ENCODE measurements at places on chromosomes 13 and 19. TPM values are rescaled to one million over a fixed set of nuclear protein-coding genes. Genes with fewer than 3 reads are reported as not detected.

GRCh38 chr13:36520111-36520510 is 87.8 kb downstream of the CCNA1 start:
- DNase-seq: no peak

DNA sequence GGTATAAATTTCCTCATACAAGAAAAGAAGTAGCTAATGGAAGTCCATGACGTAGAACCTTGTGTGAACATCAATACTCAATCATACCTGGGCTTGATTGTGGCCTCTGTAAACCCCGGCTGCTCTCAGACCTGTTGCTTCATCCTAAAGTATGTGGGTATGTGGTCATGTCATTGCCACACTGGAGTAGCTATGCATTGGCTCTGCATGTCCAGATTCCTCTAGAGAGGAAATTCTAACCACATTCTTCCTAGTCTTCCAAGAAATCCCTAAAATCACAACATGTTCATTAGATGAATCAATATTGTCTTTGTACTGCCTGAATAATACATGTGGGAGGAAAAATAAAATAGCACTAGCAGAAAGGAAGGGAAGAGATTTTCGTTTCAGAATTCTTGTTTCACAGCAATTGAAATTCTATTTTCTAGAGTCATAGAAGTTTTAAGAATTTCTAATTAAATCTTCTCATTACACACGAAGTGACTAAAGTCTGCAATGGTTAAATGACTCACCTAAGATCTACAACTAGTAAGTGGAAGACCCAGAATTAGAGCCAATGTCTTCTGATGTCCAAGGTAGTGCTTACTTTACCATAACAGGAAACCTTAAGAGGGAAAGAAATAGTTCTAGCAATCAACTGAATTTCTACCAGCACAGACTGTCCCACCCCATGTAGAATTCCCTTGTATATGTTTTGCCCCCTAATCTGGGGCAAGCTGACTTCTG is 28.0 kb downstream of the RXFP2 start:
- DNase-seq: no peak

DNA sequence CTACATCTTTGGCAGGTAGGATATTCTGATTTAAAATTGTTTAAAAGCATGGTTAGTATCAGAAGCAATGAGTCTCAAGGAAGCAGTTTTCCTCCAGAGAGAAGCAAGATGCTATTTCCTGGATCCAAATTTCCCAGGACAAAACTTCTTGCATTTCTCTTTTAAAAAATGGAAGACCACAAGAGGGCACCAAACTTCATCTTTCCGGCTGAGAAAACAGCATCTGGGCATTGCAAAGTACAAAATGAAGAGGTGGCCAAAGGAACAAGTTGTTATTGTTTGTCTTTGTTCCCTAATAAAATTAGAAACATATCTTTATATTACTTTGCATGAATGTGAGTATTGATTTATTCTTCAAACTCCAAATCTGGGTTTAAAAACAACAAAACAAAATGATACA is 60.0 kb upstream of the LRCH1 start:
- DNase-seq: no peak

Gene ZNF66
- 2.3 TPM for total RNA-seq

DNA sequence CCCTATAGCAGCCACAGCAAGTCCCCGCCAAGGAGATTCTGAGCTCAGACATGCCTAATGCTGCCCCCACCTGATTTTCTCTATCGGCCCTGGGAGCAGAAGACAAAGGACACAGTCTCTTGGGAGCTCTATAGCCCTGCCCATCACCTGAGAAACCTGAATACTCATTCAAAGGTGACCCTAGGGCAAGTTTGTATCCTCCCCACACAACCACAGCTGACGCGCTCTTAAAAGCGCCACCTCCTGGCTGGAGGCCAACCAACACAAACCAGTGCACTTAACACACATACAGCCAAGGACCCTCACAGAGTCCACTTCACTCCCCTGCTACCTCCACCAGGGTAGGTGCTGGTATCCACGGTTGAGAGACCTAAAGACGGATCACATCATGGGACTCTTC is 8.8 kb upstream of the IGFL4 start:
- no peak for DNase-seq

Gene KIR3DL1
- not detected for total RNA-seq

GRCh38 chr19:49861107-49861506 is 6.3 kb downstream of the PNKP start:
- DNase-seq: no peak

Gene VSTM1
- not detected for total RNA-seq

DNA sequence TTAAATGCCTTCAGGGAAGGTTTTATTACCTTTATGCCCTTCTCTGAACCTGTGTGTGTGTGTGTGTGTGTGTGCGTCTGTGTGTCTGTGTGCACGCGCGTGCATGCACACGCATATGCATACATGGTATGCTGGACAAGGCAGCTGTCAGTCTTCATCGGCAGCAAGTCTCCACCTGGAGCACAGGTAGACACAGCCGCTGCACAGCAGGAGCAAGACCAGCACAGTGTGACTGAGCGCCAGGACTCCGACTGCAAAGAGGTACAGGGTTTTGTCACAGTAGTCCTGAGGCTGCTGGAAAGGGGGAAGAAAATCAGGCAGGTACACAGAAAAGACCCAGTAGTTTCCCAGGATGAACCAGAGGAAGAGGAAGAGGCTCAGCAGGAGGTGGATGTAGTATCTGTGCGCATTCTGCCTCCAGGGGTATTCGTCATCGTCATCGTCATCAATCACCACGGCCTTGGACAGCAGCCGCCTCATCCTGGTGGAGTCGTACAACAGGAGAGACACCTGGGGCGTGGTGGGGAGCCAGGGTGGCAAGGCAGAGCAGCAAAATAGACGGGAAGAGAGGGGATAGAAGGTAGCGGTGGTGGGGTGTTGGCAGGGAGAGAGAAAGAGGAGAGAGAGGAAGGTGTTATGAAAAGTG is 12.8 kb upstream of the DHRS12 start:
- no peak for DNase-seq

- no peak for DNase-seq
These were observed 278.7 kb downstream of the GPC6 start for GRCh38 chr13:93505104-93505952.

Gene SIGLEC10
- total RNA-seq: 0.22 TPM

Gene HCST
- total RNA-seq: 3.3 TPM

DNA sequence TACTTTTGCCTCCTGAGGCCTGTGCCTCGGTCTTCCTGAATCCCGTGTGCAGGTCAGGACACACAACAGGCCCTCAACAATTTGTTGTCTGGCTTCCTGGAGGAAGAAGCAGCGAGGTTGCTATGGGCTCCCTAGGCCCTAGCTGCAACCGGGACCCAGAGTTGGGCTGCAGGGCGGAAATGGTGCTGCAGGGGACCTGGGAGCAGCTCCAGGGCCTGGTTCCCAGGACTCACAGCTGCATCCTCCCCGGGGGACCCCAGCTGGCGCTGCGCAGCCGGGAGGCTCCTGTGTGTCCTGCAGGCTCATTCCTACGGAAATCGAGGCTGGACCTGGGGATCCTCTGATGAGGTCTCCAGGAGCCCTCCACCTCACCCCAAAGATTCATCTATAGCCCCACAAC is 999 bp upstream of the TNFAIP8L1 start:
- no peak for DNase-seq

GRCh38 chr13:75652726-75653125 is 16.6 kb downstream of the LMO7 start:
- DNase-seq: no peak

Gene SLC5A5
- not detected for total RNA-seq

All from right atrium auricular region (tissue), 2 donors.